ENCODE measurements at places on chromosomes 7 and 10.

DNA sequence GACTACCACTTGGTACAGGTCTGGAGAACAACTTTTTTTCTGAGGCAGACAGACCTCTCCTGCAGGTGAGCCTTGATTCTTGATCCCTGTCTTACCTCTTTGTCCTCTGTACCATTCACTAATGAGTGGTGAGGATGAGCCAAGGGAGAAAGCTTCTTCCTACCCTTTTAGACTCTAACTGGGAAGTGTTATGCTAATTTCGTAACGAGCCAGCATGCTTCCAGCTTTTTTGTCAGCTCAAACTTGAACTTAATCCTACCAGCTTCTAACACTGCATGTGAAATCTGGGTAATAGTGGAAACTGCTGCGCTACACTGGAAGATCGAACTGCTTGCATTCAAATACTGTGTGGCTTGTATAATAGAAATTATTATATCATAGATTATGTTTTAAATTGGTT is 87.0 kb downstream of the NEUROD6 start:
- no peak for DNase-seq

- no peak for DNase-seq
These were observed 42.3 kb downstream of the COA1 start for GRCh38 chr7:43686991-43687390.

DNA sequence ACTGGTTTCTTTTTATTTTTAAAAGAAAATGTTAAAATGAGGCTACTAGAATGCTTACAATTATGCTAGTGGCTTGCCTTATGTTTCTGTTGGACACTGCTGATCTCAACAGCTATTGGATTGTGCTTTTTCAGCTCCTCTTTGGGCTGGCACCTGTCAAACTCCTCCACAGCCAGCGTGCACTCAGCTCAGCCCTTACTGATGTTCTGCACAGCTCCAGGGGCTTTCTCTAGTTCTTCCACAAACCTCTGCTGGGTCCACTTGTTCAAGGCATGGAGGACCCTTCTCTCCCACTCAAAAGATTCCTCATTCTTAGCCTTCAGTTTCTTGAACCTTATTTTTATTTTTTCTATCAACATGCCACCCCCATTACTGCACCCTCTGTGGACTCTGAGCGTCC is 96.0 kb downstream of the VIPR2 start:
- DNase-seq: no peak

DNA sequence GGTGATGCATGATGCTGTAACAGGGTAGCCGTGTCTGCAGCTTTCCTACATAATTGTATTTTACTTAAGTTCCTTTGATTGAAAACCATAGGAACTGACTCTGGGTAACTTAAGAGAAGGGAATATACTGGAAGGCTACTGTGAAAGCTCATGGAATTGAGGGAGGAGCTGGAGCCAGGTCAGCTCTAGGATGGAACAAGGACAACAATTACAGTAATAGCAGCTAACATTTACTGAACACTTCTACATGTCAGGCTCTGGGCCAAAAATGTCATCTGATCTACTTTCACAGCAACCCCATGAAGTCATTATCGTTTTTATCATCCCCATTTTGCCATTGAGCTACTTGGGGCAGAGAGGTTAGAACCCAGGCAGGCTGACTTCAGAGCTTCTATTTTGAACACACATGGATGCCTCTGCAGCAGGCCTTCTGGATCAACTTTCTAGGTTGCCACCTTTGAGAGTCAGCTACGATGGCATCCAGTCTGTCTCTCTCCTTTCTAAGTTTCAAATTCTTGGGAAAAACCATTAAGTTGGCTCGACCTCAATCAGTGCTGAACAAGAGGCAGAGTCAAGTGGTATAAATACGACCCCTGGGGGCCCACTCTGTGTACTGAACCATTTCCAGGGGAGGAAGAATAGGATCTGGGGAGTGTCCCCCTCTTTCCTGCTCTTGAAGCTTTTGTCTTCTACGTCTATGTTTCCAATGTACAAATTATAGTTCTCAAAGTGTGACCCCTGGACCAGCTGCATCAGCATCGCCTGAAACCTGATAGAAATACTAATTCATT is 272.3 kb upstream of the PLPP4 start:
- DNase-seq: no peak
